NAMALWA (cell line): ENCODE measurements at places on chromosomes 7 and 10.

DNA sequence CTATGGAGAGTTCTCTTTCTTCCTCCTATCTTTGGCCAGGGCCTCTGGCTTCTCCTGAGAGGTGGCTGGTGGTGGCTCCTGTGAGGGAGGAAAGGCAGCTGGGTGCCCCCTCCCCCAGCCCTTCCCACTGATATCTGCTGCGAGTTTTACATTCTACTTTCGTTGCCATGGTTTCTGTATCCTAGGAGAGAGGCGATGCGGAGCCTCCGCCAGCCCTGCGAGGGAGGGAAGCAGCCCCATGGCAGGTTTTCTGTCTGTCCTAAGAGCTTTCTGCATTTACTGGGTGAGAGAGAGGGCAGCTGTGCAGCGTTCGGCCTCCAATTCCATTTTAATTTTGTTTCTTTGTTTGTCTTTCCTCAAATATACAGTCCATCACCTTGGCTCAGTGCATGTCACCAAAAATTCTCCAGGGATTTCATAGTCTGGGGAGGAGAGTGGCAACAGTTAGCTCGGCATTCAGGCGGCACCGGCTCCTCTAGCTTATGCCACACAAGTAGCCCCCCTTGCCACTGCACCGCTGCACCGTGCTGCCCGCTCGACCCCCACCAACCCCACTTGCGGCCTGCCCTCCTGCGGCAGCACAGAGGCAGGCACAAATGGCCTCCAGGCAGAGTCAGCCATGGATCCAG lies 20.4 kb downstream of the DNAJB12 start:
- no peak for DNase-seq

- no peak for DNase-seq
These were observed at the start of gene PRLHR for GRCh38 chr10:118595598-118596425. PRLHR (minus strand) TSS chr10:118595648; CDS start chr10:118595244, 404 bp downstream.

GRCh38 chr7:29884399-29885272 lies 78.3 kb downstream of the WIPF3 start:
- no peak for DNase-seq

GRCh38 chr7:32088451-32088881 lies 18.3 kb upstream of the PDE1C start:
- no peak for DNase-seq

DNA sequence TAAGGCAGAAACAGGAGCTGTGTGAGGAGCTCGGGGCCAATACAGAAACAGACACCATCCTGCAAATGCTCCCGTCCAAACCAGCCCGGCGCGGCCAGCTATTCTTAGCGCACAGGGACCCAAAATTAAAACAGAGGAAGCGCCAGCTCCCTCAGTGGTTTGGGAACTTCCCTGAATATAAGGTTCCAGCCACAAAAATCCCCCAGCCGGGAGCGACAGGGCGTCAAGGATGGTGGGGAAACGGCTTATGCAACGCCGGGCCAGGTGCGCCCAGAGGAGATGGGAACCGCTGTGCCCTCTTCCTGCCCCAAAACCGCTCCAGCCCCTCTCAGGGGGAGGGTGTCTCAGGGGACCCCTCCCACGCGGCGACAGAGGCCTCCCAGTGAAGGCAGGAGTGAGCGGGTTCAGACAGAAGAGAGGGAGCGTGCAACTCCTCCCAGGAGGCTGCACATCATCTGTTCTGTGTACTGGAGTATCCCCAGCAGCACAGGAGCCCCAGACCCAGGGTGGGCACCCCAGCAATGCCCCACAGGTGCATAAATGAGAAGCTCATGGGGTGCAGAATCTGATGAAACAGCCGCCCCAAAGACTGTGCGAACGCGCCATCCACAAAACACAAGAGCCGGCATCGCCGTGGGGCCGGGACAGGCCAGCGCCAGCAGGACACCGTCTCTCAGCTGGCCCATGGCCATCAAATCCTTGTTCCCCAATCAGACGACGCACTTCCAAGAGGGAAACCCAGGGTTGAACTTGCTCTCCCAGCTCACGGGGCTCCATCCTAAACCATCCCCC lies 73.9 kb upstream of the PDGFA start:
- no peak for DNase-seq

- no peak for DNase-seq
These were observed 4.1 kb downstream of the ZNF282 start for GRCh38 chr7:149199234-149199995.

DNA sequence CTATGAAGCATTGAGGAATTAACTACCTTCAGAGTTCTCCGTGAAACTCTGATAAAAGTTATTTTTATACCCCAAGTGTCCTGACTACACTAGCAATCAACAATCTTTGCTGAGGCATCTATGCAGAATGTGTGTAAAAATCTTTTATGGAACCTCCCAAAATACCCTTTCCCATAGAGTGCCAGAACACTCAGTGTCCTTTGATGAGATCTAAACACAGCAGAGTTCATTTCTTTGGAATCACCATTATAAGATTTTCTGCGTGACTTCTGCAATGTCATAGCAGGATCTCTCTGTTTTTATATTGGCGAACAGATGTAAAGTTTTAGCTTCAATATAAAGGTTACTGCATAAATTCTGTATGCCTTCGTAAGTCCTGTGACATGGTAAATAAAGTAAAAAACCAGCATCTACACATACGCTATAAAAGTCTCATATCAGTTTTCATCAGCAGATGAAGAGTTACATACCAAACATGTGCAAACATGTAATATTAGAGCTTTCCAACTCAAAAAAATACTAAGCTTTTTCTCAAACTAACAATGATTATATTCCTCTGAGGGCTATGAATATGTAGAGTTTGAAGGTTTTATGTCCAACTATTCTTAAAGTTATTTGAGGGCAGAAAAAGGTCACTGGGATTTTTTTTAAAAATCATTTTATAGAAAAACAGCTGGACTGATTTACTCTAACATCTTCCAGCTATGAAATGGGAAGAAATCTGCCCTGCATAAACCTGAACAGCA lies 67.2 kb downstream of the SKIDA1 start:
- no peak for DNase-seq

DNA sequence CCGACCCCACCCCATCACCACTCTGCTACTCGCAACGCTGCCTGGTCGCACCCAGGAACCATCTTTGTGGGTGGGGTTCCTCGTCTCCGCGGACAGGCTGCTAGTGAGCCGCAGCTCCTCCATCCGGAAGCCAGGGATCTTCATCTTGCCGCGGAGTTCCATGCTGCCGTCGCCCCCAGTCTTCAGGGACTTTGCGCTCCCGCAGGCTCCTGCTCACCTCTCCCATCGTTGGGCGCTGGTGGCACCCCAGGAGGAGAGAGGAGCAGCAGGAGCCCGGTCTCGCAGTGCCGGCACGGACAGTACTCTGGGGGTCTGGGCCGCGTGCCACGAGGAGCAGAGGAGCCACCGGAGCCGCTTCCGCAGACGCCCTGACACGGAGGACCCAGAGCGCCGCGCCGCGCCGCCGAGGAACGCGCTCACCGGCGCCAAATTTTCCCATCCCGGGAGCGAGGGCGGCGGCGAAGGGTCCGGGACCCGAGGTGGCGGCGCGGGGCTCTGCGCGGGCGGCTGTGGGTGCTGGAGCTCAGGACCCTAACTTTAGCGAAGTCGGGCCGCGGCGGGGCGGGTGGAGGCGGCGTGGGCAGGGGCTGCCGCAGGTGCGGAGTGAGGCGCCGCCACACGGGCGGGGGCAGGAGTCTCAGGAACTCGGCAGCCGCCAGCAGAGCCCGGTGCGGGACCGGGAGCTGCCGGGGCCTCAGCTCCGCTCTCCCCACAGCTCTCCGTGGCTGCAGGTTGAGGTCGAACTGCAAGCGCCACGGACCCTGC lies 750.1 kb upstream of the SORCS1 start:
- no peak for DNase-seq

GRCh38 chr7:120550494-120551048 lies 277.6 kb downstream of the KCND2 start:
- DNase-seq = no peak

- DNase-seq = no peak
These were observed 11.9 kb upstream of the GTF2IRD1 start for GRCh38 chr7:74441801-74442200.

DNA sequence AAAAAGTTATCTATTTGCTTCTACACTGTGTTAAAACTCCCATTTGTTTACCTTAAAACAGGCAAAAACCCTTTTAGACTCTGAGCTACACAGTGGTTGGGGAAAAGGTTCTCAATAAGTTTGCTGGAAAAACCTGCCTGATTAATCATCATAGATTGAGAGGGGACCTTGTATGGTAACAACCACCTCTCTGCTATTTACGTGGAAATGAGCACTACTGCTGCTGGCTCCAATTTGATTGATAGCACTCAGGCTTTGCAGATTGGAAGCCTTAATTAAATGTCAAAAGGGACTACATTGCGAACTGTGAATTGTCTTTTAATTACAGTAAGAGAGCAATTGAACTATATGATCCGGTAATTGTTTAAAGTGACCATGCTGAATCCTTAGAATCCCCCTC lies 119.0 kb upstream of the IMMP2L start:
- no peak for DNase-seq

- DNase-seq = no peak
These were observed 90.3 kb downstream of the SRPK2 start for GRCh38 chr7:105298439-105298894.

- no peak for DNase-seq
These were observed at the start of gene SLIT1 for GRCh38 chr10:97185326-97186058. SLIT1 (minus strand) TSS chr10:97185959; CDS start chr10:97185674, 285 bp downstream.

GRCh38 chr7:8261711-8262695 lies at the start of gene ICA1:
ICA1 (minus strand) TSS chr7:8262167; CDS start chr7:8235926, 26,241 bp downstream.
- DNase-seq = no peak

- no peak for DNase-seq
These were observed 118.9 kb downstream of the CFAP58 start for GRCh38 chr10:104472505-104472904.

DNA sequence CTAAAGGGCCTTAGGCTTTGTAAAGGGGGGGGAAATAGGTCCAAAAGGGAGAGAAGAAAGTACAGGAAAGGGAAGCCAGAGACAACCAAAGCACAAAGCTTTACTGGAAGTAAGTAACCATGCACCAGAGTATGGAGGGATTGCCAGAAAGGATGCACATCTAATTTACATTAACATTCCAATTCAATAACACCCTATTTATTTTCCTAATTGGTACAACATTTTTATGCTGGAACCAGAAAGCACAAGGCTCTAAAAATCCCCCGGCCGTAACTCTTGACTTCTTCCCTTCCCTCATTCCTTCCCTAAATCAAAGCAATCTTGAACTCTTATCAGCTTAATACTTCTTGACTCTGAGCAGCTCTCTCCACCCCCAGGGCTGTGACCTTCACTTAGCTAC lies 400.0 kb upstream of the CELF2 start:
- DNase-seq = no peak

- peak; percentile 93 for DNase-seq
These were observed 707 bp upstream of the C1GALT1 start for GRCh38 chr7:7181519-7182155.

- DNase-seq = no peak
These were observed 5.8 kb downstream of the USP54 start for GRCh38 chr10:73585327-73585726.

DNA sequence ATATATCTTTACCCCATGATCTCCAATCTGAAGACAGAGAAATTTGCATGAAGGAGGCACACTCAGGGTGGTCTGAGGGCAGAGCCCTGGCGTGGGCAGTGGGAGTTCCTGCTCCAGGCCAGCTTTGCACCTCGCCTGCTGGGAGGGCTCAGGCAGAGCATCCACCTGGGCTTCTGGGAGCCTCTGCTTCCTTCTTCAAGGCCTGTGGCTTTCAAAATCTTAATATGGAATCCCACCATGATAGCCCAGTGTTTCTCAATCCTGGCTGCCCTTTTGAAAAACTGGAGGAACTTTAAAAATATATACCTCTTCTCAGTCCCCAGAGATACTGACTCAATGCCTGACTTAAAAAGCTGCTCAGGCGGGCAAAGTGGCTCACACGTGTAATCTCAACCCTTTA lies 36.7 kb upstream of the PSAP start:
- no peak for DNase-seq

GRCh38 chr7:133191787-133192186 lies 61.1 kb upstream of the EXOC4 start:
- no peak for DNase-seq

GRCh38 chr10:71084818-71085126 lies 127.6 kb upstream of the UNC5B start:
- no peak for DNase-seq

- DNase-seq = no peak
These were observed 366.4 kb upstream of the POM121L12 start for GRCh38 chr7:52669031-52669430.

- no peak for DNase-seq
These were observed 41.9 kb downstream of the AGK start for GRCh38 chr7:141593134-141593533.

DNA sequence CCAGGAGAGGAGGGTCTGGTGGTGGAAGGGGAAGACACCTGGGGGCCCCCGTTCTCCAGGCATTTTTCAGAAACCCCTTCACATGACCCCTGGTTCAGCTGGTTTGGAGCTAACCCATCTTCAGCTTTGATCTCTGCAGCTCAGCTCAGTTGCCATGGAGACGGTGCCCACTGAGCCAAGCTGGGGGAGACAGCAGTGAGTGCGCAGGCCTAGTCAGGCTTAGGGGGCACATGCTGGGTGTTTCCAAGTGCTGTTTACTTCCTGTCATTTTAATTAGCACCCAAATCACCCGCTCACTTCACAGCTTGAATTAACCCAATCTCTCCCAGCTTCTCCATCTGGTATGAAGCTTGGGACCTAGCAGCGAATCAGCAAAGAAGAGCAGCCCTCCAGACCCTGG lies 9.0 kb downstream of the SPOCK2 start:
- peak; percentile 75 for DNase-seq

DNA sequence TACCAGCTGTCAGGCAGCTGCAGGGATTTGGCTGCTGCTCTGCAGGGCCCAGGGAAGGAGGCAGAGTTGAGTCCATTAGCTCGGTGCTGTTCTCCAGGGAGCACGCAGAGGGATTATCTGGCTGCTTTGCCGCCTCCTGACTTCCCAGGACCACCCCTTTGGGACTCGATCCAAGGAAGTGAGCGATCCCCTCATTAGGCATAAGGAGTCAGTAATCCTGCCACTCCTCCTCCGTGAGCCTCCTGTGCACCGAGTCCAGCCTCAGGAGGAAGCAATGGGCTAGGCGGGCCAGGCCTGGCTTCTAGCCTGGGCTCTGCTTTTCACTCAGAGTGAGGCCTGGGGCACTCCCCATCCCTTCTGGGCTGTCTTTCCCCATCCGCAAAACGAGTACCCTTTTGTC lies 417.9 kb downstream of the RPS24 start:
- no peak for DNase-seq

DNA sequence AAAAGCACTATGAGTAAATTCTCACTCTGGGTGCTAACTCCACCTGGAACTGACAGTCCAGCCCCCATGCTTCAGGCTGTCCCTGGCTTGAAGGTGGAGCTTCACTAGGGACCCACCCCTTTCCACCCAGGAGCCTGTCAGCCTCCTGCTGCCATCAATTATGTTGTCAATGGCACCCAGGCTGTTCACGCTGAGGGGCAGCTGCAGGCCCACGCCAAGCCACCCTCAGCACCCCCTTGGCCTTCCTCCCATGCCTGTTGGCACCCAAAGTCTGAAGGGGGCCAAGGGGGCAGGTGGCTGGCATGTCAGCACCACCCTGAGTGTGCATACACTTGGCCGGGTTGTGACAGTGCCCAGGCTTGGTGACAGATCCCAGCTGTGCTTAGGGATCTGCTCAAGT lies 149.3 kb downstream of the NXPH1 start:
- no peak for DNase-seq
